ENCODE measurements at places on chromosomes 3 and 15. TPM values are rescaled to one million over a fixed set of nuclear protein-coding genes. Genes with fewer than 3 reads are reported as not detected.

The MGA gene
- 61.2 TPM for total RNA-seq

The SERP1 gene
- 174 TPM for total RNA-seq

The SPINK8 gene
- total RNA-seq, result not detected

The CLDN1 gene
- 0.49 TPM for total RNA-seq

The MAGEL2 gene
- total RNA-seq, result under 0.01 TPM

The GUCA1C gene
- total RNA-seq, result not detected

The HIGD2B gene
- total RNA-seq, result not detected

The PROS1 gene
- total RNA-seq, result 31.4 TPM

DNA sequence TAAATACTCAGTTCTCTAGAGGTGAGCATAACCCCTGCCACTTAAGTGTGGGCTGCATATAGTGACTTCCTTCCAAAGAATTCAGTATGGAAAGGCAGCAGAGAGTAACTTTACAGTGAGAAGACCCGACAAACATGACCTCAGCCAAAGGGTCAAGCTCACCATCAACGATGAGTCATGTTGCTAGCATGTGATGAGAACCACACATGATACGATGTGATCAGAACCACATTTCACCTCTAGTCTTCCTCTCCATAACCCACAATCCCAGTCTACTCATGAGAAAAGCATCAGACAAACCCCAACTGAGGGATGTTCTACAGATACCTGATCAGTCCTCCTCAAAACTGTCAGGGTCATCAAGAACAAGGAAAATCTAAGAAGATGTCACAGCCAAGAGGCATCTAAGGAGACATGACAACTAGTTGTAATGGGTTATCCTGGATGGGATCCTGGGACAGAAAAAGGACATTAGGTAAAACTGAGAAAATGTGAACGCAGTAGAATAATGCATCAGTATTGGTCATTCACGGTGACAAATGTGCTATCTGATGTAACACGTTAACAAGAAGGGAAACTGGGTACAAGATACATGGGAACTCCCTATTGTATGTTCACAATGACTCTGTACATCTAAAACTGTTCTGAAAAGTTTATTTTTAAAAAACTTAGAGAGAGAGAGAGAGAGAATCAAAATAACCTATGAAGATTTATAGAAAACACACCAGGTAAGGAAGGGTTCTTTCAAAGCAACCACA, 28.3 kb downstream of the SEC61A1 start:
- no peak overlapping the region for H3K4me3 ChIP-seq
- no peak overlapping the region for H3K27ac ChIP-seq
- H3K27me3 ChIP-seq, result no peaks in the 10 kb centered on the region
- peaks cover 53% of the 10 kb centered on the region for H3K4me1 ChIP-seq
- no peak for DNase-seq

GRCh38 chr15:90558171-90558573, 28.4 kb downstream of the CRTC3 start:
- H3K27ac ChIP-seq, result peak overlapping the region; percentile 92
- no peaks in the 10 kb centered on the region for H3K27me3 ChIP-seq
- H3K4me1 ChIP-seq, result no peaks in the 10 kb centered on the region
- no peak overlapping the region for H3K4me3 ChIP-seq
- peak; percentile 77 for DNase-seq

GRCh38 chr3:150124142-150124541, 153.4 kb upstream of the PFN2 start:
- H3K27ac ChIP-seq, result no peak overlapping the region
- no peaks in the 10 kb centered on the region for H3K36me3 ChIP-seq
- DNase-seq, result no peak
- H3K4me3 ChIP-seq, result no peak overlapping the region

GRCh38 chr3:184472723-184473428, 88.7 kb upstream of the EPHB3 start:
- DNase-seq, result peak; percentile 80
- H3K27me3 ChIP-seq, result no peaks in the 10 kb centered on the region
- H3K4me1 ChIP-seq, result no peaks in the 10 kb centered on the region
- H3K27ac ChIP-seq, result peak overlapping the region; percentile 44
- no peak overlapping the region for H3K4me3 ChIP-seq

DNA sequence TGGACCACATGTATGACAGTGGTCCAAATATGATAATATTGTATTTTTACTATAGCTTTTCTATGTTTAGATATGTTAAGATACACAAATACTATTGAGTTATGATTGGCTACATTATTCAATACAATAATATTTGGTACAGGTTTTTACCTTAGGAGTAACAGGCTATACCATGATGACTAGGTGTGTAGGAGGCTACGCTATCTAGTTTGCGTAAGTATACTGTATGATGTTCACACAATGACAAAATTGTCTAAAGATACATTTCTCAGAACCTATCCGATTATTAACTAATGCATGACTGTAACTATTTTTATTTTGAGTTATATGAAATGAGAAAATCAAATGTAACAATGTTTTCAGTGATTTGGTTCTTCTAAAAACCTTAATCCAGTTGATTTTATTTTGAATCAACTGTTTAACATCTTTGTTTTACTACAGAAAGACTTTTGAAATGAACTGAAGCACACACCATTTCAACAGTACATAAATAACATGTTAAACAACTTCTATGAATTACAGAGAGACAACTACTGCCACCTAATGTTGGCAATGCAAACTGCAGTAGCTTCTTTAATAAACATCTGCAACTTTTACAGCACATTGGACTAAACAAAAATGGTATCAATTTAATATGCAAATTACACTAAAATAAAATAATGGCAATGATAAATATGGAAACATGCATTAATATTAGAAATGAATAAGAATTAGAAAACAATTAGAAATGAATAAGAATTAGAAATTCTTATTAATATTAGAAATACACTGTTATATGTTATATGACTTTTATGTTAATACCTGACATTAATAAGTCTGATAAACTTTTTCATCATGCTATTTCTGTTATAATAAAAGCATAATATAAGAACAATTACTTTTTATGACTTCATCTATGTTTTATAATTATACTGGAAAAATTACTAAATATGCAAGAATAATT, 255.7 kb downstream of the MBNL1 start:
- no peak overlapping the region for H3K4me3 ChIP-seq
- no peak overlapping the region for H3K27ac ChIP-seq
- no peaks in the 10 kb centered on the region for H3K36me3 ChIP-seq
- no peaks in the 10 kb centered on the region for H3K4me1 ChIP-seq

- no peak for DNase-seq
- no peaks in the 10 kb centered on the region for H3K4me1 ChIP-seq
- no peak overlapping the region for H3K27ac ChIP-seq
- H3K4me3 ChIP-seq, result no peak overlapping the region
- no peaks in the 10 kb centered on the region for H3K36me3 ChIP-seq
Observed at GRCh38 chr3:194103983-194104751, 31.8 kb upstream of the HES1 start.

DNA sequence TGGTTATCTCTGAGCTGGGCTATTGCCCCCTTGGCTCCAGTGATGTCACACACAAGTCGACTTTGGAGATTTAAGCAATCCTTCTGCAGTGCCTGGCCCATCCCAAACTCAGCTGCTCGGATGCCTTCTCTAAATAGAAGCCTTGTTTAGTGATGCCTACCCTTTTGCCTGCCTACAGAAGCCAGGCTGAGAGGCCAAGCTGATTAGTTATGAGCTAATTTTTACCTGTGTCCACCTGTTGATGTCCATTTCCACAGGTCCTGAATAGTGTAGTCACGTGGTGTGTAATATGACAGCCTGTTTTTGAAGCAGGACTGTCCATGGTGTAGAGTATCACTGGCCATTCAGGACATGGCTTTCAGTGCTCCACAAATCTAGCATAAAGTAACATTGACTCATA, 45.5 kb downstream of the SSUH2 start:
- DNase-seq, result no peak
- no peak overlapping the region for H3K27ac ChIP-seq
- H3K4me1 ChIP-seq, result no peaks in the 10 kb centered on the region
- H3K4me3 ChIP-seq, result no peak overlapping the region
- H3K36me3 ChIP-seq, result no peaks in the 10 kb centered on the region

GRCh38 chr3:184443831-184444230, 64.0 kb downstream of the CHRD start:
- H3K27ac ChIP-seq, result no peak overlapping the region
- no peak for DNase-seq
- no peaks in the 10 kb centered on the region for H3K4me1 ChIP-seq
- H3K36me3 ChIP-seq, result no peaks in the 10 kb centered on the region

DNA sequence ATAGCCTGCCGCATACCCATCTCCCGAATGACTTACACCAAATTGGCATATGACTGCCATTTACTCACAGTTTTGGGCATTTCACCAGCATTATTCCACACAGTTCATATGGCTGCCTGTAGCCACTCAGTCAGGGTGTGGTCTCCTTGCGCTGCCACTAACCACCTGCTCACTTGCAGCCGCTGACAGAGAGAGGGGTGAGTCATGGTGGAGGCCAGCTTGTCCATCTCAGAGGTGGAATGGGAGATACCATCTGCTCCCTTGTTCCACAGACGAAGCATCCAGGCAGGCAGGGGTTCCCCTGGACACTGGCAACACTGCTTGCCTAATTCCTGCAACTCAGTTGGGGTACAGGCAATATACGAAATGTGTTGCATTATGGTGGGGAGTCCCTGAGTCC, 15.6 kb downstream of the CCRL2 start:
- no peak overlapping the region for H3K4me3 ChIP-seq
- H3K36me3 ChIP-seq, result no peaks in the 10 kb centered on the region
- H3K27me3 ChIP-seq, result no peaks in the 10 kb centered on the region
- H3K4me1 ChIP-seq, result no peaks in the 10 kb centered on the region
- no peak for DNase-seq
- no peak overlapping the region for H3K27ac ChIP-seq

- no peaks in the 10 kb centered on the region for H3K27me3 ChIP-seq
- H3K27ac ChIP-seq, result peak overlapping the region; percentile 42
- H3K36me3 ChIP-seq, result no peaks in the 10 kb centered on the region
- H3K4me1 ChIP-seq, result peaks cover 77% of the 10 kb centered on the region
Observed at GRCh38 chr3:73437828-73438227, 186.9 kb downstream of the PDZRN3 start.

- no peaks in the 10 kb centered on the region for H3K4me1 ChIP-seq
- H3K4me3 ChIP-seq, result no peak overlapping the region
- DNase-seq, result no peak
- no peaks in the 10 kb centered on the region for H3K27me3 ChIP-seq
Observed at GRCh38 chr3:27171113-27171512, 198.1 kb downstream of the NEK10 start.

GRCh38 chr15:40106203-40107161, 2.2 kb downstream of the BMF start:
- no peaks in the 10 kb centered on the region for H3K27me3 ChIP-seq
- no peaks in the 10 kb centered on the region for H3K36me3 ChIP-seq
- DNase-seq, result peak; percentile 88
- H3K27ac ChIP-seq, result peak overlapping the region; percentile 80
- H3K4me3 ChIP-seq, result no peak overlapping the region
- peaks cover 64% of the 10 kb centered on the region for H3K4me1 ChIP-seq

- no peak overlapping the region for H3K4me3 ChIP-seq
- H3K27me3 ChIP-seq, result no peaks in the 10 kb centered on the region
- H3K36me3 ChIP-seq, result no peaks in the 10 kb centered on the region
- H3K4me1 ChIP-seq, result peaks cover 22% of the 10 kb centered on the region
- H3K27ac ChIP-seq, result peak overlapping the region; percentile 97
Observed at GRCh38 chr3:149662240-149662887, 4.5 kb upstream of the WWTR1 start.

- H3K36me3 ChIP-seq, result peaks cover 18% of the 10 kb centered on the region
- DNase-seq, result no peak
- no peaks in the 10 kb centered on the region for H3K4me1 ChIP-seq
- H3K27ac ChIP-seq, result no peak overlapping the region
- H3K4me3 ChIP-seq, result no peak overlapping the region
- H3K27me3 ChIP-seq, result no peaks in the 10 kb centered on the region
Observed at GRCh38 chr15:42711746-42712145, 25.2 kb downstream of the CDAN1 start.

DNA sequence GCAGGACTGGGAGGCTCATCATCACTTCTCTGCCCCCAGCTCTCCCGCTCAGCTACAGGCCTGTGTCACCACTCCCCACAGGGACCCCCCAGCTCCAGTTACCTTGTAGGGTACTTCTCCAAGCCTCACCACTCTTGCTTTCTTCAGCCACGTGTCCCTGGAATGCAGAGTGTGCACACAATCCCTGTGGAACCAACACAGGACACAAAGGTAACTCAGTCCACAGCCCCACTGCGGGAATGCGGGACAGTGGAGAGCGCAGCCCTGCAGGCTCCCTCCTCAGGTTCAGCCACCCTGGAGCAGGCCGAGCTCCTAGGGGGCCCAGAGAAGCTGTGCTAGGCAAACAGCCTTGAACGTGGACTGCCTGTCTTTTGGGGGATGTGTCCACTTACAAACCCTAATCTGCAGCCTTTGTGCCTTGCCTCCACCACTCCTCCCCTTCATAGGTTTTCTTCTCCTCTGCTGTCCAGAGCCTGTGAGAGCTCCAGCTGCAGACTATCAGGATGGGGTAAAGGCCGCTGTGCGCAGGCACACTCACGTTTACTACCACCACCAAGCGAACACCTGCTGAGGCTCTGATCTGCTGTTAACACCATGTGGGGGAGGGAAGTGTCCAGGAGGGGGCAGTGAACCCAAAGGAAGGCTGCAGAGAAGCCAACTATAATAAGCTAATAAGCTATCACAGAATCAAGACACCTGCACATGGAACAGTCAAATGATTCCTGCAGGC, 26.0 kb downstream of the XPC start:
- H3K27ac ChIP-seq, result no peak overlapping the region
- H3K4me1 ChIP-seq, result no peaks in the 10 kb centered on the region
- no peaks in the 10 kb centered on the region for H3K27me3 ChIP-seq
- H3K4me3 ChIP-seq, result no peak overlapping the region

- H3K27ac ChIP-seq, result no peak overlapping the region
- no peaks in the 10 kb centered on the region for H3K36me3 ChIP-seq
- no peak overlapping the region for H3K4me3 ChIP-seq
- peaks cover 14% of the 10 kb centered on the region for H3K4me1 ChIP-seq
- DNase-seq, result no peak
Observed at GRCh38 chr3:111714305-111714704, 119.2 kb upstream of the ZBED2 start.

DNA sequence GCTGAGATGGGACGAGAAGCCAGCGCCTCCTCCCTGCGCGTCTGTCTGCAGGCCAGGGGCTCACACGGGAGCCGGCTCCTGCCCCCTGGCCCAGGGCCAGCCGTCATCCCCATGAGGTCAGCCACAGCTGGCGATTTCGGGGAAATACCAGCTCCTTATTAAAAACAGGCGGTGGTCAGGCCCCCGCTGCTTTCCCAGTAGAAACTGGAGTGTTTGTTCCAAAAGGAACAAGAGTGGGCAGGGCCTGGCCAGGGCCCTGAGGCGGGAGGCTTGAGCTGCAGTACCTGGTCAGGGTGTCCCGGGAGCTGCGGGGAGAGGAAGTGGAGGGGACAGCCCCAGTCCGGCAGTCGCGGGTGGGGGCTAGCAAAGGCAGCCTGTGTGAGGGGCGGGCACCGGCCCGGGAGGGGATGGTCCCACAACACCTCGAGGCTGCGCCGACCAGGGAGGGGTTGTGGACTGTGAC, 17.8 kb downstream of the MYL3 start:
- no peaks in the 10 kb centered on the region for H3K36me3 ChIP-seq
- DNase-seq, result peak; percentile 92

- H3K4me3 ChIP-seq, result no peak overlapping the region
- no peak for DNase-seq
- peak overlapping the region; percentile 91 for H3K27ac ChIP-seq
- H3K27me3 ChIP-seq, result no peaks in the 10 kb centered on the region
- H3K36me3 ChIP-seq, result no peaks in the 10 kb centered on the region
- H3K4me1 ChIP-seq, result peaks cover 90% of the 10 kb centered on the region
Observed at GRCh38 chr3:123392368-123392767, 56.5 kb downstream of the ADCY5 start.
